ENCODE measurements at places on chromosomes 2 and 18. TPM values are rescaled to one million over a fixed set of nuclear protein-coding genes. Genes with fewer than 3 reads are reported as not detected.

The CYP27C1 gene
- total RNA-seq, result 4.3 TPM

The ANKRD30BL gene
- total RNA-seq, result 0.29 TPM

The KCNF1 gene
- 7.7 TPM for total RNA-seq

The ANKRD12 gene
- total RNA-seq, result 41.6 TPM

The MOGAT1 gene
- total RNA-seq, result not detected

The CROCC2 gene
- total RNA-seq, result not detected

The TUBA3E gene
- not detected for total RNA-seq

The HOXD4 gene
- total RNA-seq, result not detected

The MROH2A gene
- total RNA-seq, result not detected

The CFAP65 gene
- total RNA-seq, result 1.1 TPM

The ASB3 gene
- 25.3 TPM for total RNA-seq

The SLC5A7 gene
- total RNA-seq, result 0.27 TPM

The DOK1 gene
- 14.0 TPM for total RNA-seq

The VAMP5 gene
- total RNA-seq, result 1.4 TPM

The SATB2 gene
- total RNA-seq, result 20.8 TPM

The REG3A gene
- total RNA-seq, result not detected

The BCL2 gene
- total RNA-seq, result 6.8 TPM

The TTC21B gene
- total RNA-seq, result 46.2 TPM

The SLC9A4 gene
- total RNA-seq, result 0.12 TPM

The C2orf72 gene
- 0.42 TPM for total RNA-seq

The EPAS1 gene
- total RNA-seq, result not detected

The PLEKHB2 gene
- total RNA-seq, result 42.4 TPM

Data from glutamatergic neuron (in vitro differentiated cells).